Stimulated activated CD8-positive, alpha-beta memory T cell treated with anti-CD3 and anti-CD28 coated beads, Interleukin-4, amount 100 ng/mL, for 24 hours (primary cell): ENCODE measurements at places on chromosomes 13 and 19.

DNA sequence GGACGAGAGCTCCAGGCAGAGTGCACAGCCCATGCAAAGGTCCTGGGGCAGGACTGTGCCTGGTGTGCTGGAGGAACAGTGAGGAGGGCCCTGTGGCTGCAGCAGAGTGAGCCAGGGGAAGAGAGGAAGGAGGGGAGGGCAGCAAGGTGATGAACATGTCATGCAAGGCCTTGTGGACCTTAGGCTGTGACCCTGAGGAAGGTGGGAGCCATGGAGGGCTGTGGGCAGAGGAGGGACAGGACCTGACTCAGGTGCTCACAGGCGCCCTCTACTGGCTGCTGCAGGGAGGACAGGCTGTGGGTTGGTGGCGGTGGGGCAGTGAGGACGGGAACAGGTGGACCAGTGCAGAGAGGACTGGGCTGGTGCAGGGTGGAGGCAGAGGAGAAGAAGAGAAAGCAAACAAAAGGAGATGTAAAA lies 170.3 kb downstream of the PTPRS start:
- DNase-seq = peak; percentile 42

DNA sequence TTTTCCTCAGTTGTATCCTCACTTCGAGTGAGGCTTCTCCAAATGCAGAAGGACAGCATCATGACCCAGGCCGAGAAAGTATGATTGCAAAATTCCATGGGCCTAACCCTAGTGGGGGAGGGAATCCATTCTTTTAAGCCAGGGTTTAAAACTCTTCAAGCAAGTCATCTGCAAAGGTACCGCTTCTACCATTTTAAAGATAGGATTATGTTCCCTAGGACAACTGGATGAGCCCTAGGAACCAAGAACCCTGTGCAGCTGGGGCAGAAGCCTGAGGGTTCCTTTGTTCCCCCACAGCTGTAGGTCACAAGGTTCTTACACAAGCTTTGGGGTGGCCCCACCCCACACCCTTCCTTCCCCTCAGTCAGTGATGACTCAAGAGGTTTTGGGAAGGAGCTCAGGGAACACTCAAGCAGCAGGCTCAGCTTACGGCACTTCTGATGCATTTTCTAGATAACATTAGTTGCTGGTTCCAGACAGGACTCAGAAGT lies 13.5 kb downstream of the ARL11 start:
- DNase-seq = no peak

DNA sequence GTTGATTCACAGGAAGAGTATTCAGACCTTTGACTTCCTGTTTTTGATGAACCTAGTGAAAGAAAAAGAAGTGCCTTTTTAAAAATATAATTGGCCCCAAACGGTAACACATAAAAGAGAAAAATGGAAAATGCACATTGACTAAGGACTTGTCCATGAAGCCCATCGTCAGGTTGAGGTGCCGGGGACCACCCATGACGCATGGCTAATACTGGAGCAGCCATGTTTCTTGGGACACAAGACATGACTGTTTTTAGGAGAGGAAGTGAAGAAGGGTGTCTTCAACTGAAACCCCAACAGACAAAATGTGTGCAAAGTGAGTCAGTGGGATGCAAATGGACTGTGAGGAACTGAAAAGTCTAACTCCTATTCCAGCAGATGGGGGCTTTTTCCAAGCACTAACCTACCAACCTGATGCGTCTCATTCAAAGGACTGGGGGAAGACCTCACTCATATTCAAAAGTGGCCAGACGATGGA lies 459.4 kb downstream of the FOXO1 start:
- DNase-seq = no peak

DNA sequence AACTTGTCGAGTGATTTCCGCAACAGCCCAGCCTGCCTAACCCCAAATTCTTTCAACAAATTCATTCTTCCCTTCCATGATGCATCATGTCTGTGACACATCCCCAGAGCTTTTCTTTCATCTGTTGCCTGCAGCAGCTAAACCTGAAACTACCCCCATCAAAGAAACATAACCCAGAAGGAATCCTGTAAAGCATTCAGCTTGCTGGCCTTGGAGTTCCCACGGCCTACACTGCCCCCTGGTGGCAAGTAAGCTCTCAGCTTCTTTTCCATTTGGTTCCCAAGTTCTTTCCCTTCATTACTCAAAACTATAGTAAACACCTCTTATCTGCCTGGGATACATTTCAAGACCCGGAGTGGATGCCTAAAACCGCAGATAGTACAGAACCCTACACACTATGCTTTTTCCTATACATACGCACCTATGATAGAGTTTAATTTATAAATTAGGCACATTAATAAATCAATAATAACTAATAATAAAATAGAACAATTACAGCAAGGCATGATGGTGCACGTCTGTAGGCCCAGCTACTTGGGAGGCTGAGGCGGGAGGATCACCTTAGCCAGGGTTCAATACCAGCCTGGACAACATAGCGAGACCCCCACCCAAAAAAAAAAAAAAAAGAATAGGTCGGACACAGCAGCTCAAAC lies 7.4 kb downstream of the ETHE1 start:
- peak; percentile 65 for DNase-seq

DNA sequence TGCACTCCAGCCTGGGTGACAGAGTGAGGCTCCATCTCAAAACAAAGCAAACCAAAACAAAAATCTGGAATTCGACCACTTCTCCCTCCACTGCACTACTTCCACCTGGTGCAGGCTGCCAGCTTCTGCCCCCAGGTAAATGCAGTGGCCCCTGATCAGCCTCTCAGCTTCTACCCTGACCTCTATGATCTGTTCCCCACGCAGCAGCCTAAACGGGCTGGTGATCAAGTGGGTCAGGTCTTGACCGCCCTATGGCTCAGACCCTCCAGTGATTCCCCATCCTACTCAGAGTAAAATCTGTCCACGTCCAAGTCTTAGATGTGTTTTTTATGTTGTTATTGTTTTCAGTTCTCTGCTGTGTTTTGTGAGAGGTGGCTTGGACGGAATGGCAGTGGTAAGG lies 163.9 kb downstream of the KCTD15 start:
- no peak for DNase-seq

DNA sequence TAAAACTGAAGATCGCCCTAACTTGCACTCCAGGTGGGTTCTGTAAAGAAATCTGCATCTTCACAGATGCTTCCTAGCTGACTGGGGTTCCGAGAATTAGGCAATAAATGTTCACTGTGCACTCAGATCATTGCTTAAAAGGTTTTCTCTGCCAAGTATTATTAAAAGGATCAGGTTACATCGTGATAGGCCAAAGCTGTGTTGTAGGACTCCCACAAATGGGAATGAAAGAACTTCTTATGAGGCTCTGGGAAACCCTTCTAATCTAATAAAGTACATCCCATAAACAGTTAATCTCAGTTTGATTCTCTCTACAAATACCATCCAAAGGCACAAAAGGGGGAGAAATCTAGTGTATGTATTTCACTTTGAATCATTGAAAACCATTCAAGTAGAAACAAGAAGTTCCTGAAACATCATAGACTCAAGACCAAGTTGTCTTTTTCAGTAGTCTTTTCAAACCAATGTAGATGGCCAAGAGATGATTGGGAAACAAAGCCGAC lies 7.1 kb upstream of the POU4F1 start:
- no peak for DNase-seq

DNA sequence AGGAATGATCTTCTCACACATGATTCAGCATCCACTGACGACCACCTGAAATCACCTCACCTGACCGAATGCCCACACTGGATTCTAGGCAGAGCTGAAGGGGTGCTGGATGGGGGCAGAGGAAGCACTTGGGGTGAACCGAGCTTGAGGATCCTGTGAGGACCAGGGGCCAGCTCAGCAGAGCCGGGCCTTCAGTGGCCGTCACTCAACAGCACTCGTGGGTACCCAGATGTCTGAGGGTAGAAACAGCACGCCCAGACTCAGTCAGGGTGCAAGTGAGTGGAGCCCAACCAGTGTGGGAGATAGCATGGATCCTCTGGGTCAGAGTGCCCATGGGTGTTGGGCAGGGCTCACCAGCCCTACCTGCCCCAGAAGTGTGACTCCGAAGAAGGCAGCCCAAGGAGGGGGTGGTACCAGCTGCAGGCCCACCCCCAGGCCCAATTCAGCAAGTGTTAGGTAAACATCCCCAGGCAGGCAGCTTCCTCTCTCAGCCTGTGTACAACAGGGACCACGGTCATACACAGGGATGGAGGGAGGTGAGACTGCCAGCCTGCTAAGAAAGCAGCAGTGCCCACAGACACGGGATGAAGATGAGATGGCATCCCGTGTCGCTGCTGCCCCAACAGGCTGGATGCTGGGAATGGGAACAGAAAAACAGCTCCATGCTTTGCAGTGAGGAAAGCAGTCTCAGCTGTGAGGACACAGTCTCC lies 16.6 kb downstream of the GJA3 start:
- DNase-seq = no peak

DNA sequence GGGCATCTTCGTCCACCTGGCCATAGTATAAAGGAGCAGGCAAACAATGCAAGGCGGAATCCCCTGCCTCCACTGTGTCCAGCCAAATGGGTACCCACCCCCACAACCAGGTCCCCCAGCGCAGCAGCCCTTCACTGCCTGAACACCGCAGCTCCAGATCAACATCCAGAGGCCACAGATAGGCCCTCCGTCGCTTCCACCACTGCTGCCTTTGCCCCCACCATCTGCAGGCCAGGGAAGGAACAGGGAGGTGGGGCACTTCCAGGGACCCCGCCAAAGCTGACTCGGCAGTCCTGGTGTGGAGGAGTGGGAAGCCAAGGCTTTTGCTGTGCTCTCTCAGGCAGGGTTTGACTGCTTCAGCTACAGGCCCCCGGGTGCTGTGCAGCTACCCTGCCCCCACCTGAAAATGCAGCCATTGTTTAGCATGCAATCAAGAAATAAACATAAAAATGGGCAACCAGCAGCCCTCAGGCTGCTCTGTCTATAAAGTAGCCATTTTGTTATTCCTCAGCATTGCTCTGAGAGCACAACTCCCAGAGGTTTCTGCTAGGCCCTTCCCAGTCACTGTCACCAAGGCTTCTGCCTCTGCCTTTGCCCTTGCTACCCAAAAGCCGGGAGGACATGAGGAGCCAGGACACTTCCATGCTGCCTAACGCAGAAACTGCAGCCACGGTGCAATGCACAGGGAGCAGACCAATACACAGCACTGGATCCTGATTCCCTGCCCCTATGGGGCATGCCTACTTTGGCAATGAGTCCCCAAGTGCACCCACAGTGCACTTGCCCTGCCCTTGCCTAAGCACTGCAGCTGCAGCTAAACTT lies 733.2 kb upstream of the KLHL1 start:
- no peak for DNase-seq

DNA sequence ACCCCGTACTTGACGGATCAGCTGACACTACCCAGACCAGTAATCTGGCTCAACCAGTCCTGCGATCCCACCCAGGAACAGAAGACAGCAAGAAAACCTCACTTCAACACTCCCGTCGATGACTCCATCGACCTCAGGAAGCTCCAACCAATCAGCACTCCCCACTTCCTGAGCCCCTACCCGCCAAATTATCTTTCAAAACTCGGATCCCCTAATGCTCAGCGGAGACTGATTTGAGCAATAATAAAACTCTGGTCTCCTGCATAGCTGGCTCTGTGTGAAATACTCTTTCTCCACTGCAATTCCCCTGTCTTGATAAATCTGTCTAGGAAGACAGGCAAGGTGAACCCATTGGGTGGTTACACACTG lies 1.2 kb downstream of the LSM4 start:
- DNase-seq = no peak

- no peak for DNase-seq
Observed at GRCh38 chr13:112759053-112759452, 69.2 kb downstream of the ATP11A start.

GRCh38 chr13:79056706-79057105 lies 349.3 kb downstream of the RBM26 start:
- no peak for DNase-seq

GRCh38 chr19:55809381-55810058 lies 22.3 kb downstream of the NLRP11 start:
- peak; percentile 1 for DNase-seq

- DNase-seq = no peak
Observed at GRCh38 chr19:16531380-16531669, 10.9 kb downstream of the CHERP start.

GRCh38 chr19:31578326-31578725 lies 229.1 kb upstream of the TSHZ3 start:
- DNase-seq = no peak

DNA sequence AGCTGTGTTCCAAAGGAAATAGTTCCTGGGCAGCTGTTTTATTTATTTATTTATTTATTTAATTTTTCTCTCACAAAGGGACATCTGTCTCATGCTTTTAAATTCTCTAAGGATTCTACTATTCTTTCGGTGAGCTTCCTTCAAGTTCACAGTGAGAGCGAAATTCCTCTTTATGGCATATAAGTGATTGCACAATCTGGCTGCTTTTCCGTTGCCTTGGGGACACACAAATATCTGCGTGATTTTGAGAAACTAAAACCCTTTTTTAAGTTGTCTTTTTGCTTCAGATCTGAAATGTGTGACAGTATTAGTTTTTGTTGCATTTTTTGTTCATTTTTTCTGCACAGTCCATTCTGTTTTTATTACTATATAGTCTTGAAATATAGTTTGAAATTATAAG lies 19.2 kb downstream of the ZNF486 start:
- DNase-seq = no peak

GRCh38 chr19:39679056-39679790 lies 23.5 kb downstream of the LGALS16 start:
- peak; percentile 6 for DNase-seq

DNA sequence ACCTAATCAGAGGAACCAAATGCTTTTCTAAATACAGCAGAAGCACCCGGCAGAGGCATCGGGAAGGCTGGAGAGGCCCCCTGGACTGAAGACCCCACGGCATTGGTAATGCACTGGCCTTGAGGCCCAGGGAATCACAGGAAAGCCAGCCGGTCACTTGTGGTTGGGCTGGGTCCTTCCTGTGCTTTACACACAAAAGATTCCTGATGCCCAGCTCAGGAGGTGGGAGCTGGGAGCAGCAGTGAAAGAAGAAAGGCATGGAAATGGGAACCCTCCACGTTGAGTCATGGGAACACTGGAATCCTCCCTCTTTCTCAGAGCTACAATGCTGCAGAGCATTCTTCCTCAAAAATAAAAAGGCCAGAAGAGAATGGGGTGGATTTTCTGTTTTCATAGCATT lies 126.4 kb downstream of the TNFRSF19 start:
- no peak for DNase-seq

DNA sequence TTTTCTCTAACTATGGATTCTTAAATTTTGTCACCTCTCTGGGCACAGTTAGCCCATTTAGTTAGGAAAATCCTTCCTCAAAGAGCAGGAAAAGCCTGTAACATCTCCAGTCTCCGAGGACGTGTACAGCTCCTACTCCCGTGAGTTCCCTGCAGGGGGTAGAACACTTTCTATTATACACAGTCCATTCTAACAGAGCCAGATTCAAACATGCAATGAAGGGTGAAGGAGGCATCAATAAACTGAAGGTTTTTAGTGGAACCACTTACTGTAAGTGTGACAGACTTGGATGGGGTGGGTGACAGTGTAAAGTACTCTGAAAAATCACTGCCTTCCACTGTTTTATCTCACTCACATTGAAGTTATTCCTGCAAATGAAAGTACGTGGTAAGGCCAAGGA lies 204.7 kb upstream of the DACH1 start:
- no peak for DNase-seq

DNA sequence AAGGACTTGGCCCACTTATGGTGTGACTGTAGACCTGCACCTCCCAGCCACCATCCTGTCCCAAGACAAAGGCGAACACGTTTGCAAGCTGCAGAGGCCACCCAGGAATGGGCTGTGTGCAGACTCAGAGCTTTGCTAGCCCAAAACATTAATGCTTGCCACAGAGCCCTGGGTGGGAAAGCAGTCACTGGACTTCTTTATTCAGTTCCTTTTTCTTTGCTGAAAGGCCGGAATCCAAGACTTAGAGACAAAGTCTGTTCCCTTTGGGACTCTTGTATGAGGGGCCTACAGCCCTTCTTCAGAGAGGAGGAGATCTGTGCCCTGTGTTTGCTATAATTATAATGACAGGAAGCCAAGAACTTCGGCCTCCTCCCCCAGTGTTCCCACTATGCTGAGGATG lies 167.8 kb downstream of the DLEU7 start:
- DNase-seq = no peak
